CD4-positive, alpha-beta T cell (primary cell): ENCODE measurements at places on chromosomes 5 and 9. TPM values are rescaled to one million over a fixed set of nuclear protein-coding genes. Genes with fewer than 3 reads are reported as not detected.

DNA sequence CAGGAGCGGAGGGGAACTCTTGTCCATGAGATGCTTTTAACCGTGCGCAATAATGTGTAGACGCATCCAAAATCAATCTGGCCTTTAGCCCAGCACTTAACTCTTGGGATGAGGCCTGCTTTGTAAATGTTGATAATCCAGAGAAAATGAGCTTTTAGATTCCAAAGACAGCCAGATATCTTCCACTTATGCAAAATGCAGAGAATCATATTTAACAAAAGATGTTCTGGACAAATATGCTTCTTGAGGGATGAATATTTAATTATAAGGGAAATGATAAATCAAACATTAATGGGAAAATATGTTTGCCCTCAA lies 5.6 kb downstream of the S1PR3 start:
- DNase-seq: no peak

GRCh38 chr9:120348951-120349429 lies 231.0 kb downstream of the CDK5RAP2 start:
- DNase-seq: no peak

DNA sequence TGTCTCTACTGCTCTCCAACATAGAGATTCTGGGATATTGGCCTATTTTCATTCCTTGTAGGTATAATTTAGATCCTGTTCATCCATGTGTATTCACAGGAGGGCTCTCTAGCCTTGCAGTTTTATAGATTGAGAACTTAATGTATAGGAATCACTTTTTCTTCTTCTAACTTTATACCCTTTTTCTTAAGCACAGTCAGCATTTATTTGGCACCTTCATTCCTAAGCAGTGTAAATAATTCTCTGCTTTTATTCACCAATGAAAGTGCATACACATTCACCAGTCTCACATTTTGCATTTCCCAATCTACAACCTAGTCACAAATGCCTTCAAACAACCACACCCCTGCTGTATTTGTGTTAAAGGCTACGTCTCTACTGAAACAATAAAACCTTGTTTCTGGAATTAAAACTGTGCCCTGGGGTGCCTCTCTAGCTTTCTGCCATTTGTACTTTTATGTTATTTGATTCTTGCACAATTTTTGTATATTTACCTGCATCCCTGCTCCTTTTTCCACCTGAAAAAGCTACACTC lies 49.3 kb downstream of the NREP start:
- DNase-seq: no peak

OR13C5 gene
- not detected for total RNA-seq

C8G gene
- total RNA-seq: not detected

- DNase-seq: no peak
Observed at GRCh38 chr5:118366429-118366828, 621.9 kb downstream of the DTWD2 start.

GRCh38 chr9:123586275-123586674 lies 230.3 kb downstream of the CRB2 start:
- no peak for DNase-seq

TSLP gene
- total RNA-seq: not detected

GRCh38 chr5:135056316-135057030 lies 22.4 kb upstream of the PITX1 start:
- DNase-seq: no peak

DNA sequence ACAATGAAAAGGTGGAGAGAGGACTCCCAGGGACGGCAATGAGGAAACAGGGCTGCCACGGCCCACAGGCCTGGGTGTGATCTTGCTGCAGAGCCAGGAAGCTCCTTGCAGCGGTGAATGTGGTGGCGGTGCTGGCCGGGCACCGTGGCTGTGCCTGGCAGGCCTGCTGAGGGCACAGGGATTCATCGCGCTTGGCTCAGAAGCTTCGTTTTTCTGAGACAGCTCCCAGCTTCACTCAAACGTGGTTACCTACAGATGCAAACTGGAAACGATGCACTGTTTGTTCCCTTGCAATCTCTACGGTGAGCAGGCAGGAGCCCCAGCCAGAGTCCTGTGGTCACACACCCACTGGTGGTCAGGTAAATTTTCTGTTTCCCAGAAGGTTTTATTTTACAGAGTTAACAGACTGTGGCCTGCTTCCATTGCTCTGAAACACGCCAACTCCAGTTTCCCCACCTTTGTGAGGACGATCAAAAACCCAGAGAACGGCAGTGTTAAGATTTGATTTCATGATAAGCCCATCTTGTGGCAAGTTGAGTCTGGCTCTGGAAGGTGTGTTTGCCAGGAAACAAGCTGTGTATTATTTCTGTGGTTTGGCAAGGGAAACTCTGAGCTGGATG lies 183.9 kb downstream of the AUH start:
- no peak for DNase-seq

- no peak for DNase-seq
Observed at GRCh38 chr5:128693764-128694163, 155.7 kb upstream of the FBN2 start.
